Stimulated activated CD8-positive, alpha-beta memory T cell treated with anti-CD3 and anti-CD28 coated beads, Interleukin-2, amount 100 ng/mL, for 48 hours (primary cell): ENCODE measurements at places on chromosomes 6 and 20.
A peak's percentile ranks its signal among the peaks of the same experiment; 100 is the strongest.

DNA sequence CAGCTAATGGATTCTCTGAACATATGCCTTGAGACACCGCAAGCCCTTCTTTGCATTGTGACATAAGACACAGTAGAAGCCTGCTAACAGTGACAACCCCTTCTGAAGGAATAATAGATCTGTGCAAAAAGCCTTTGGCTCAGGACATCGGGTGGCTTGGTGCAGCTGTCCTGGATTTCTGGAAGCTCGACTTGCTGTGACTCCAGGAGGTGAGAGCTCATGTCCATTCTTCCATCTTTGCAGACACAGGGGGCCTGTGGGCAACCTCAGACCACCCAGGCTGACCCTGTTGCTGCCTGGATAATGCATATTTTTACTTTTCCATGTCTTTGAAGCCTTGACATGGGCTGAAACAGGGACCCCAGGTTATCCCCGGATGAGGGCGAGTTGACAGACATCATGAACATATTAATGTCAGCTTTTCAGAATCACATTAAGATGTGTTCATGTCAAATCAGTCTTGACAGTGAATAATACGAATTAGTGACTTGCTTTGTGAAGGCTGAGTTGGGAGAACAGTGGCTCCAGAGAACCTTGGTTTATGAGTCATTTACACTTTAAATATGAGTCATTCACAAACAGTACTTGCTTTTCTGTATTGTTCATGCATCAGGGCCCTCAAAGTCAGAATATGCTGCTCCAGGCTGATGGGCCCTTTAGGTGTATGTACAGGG is 66.8 kb upstream of the IYD start:
- no peak for DNase-seq

DNA sequence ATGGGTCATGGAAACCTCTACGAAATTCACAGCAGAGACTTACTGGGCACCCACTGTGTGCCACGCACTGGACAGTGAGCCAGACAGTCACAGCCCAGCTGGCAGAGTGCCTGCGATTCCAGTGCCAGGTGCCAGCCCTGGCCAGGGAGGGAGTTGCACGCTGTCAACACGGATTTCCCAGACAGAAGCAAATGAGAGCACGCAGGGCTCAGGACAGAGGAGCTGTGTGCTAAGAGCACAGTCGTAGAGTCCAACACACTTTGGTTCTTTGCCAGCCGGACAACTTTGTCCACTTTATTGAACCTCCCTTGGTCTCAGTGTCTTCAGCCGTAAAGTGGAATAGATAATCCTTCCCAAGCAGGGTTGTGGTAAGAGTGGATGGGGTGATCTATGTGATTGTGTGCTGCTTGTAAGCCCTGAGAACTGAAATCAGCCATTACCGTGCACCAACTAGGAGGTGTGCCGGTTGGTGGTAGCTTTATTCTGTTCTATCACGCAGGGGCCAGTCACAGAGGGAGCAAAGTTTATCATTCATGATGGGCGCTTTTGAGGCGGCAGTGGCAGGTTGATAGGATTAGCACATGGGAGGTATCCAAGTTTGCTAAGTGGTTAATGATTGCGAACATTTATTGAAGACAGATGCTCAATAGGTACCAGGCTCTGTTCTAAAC is 40.6 kb downstream of the SIRPA start:
- no peak for DNase-seq

DNA sequence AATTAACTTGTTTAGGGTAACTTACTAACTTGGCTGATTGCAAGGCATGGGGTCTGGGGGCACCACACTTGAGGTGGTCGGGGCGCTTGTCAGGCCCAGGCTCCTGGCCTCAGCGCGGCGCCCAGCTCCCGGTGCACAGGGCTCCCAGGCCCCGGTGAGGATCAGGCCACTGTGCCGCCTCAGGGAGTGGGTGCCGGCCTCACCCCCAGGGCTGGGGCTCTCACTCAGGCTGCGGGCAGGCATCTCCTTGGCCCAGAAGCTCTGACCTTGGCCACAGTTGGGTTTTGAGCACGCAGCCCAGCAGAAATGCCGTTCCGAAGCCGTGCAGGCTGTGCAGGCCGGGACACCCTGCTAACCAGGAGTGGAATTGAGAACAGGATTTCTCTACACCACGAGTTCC is 37.8 kb upstream of the BHLHE23 start:
- no peak for DNase-seq

GRCh38 chr20:34347571-34347970 is 15.5 kb upstream of the ITCH start:
- no peak for DNase-seq

DNA sequence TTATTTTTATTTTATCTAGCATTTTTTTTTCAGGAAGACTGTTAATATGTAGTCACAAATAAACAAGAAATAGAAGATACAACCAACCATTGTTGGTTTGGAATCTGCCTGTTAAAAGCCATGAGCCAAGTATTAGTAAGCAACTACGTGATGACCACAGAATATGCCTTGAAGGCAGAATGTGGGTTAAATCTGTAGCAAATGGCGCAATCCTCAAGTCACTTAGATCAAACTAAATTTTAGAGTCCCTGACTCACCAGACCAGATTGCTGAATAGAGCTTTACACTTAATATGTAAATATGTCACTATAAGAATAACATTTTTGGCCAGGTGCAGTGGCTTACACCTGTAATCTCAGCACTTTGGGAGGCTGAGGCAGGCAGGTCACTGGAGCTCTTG is 800.1 kb upstream of the CITED2 start:
- no peak for DNase-seq

GRCh38 chr6:5439749-5440148 is 178.4 kb downstream of the FARS2 start:
- DNase-seq, result no peak

DNA sequence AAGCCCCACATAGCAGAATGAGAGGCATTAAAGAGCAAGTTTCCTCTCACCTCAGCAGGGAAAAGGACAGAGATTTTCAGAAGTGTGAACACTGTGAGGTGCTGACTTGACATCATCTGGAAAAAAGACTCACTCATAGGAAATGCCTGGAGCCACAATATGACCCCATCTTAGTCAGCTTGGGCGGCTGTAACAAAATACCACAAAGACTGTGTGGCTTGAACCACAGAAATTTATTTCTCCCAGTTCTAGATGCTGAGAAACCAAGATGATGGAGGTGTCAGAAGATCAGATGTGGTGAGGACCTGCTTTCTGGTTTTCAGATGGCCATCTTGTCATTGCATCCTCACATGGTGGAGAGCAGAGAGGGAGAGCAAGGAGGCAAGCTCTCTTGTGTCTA is 253.1 kb downstream of the ADGB start:
- DNase-seq, result peak; percentile 16

DNA sequence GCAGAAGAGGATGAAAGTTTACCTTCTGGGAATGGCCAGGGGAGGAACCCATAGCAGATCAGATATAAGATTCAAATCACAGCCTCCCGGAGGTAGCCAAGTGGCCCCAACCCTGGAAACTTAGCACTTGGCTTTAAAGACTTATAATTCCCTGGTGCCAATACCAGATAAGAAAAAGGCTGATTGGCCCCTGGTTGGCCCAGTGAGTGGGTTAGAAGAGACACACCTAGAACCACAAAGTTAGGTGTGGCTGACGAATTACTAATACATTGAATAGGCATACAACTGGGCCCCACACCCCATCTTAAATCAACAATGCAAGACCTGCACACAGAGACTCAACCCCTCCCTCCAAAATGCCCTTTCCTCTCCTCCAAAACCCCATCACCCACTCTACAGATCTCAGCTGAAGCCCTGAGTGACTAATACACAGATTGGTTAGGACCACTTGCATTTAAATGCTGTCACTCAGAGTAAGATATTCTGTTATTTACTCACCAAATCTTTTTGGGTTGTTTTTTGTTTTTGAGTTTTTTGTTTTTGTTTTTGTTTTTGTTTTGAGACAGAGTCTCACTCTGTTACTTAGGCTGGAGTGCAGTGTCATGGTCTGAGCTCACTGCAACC is 315.4 kb upstream of the JARID2 start:
- DNase-seq, result no peak

- DNase-seq, result no peak
Observed at GRCh38 chr6:106079961-106080762, 6.0 kb upstream of the PRDM1 start.

DNA sequence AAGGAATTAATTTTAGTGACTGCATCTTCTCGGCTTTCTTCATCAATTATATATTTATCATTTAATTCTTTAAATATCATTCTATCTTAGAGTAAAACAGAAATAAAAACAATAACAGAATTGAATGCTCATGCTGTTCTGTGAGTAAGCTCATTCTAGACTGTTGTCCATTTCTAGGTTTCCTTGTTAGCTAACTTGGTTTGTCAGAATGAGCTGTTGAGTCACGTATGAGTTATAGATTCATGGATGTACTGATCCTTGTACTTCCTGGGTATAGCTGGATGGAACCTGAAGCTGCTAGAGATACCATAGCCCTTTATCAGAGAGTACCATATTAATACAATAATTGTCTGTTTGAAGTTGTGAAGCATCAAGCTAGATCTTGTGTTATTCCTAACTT is 515.3 kb downstream of the TENT5A start:
- DNase-seq, result no peak

DNA sequence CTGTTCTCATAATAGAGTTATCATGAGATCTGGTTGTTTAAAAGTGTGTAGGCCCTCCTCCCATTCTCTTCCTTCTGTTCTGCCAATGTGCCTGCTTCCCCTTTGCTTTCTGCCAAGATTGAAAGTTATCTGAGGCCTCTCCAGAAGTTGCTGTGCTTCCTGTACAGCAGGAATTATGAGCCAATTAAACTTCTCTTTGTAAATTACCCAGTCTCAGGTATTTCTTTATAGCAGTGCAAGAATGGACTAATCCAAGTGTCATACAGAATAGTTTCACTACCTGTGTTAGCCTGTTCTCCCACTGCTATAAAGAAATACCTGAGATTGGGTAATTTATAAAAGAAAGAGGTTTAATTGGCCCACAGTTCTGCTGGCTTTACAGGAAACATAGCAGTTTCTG is 100.0 kb downstream of the CD24 start:
- no peak for DNase-seq

DNA sequence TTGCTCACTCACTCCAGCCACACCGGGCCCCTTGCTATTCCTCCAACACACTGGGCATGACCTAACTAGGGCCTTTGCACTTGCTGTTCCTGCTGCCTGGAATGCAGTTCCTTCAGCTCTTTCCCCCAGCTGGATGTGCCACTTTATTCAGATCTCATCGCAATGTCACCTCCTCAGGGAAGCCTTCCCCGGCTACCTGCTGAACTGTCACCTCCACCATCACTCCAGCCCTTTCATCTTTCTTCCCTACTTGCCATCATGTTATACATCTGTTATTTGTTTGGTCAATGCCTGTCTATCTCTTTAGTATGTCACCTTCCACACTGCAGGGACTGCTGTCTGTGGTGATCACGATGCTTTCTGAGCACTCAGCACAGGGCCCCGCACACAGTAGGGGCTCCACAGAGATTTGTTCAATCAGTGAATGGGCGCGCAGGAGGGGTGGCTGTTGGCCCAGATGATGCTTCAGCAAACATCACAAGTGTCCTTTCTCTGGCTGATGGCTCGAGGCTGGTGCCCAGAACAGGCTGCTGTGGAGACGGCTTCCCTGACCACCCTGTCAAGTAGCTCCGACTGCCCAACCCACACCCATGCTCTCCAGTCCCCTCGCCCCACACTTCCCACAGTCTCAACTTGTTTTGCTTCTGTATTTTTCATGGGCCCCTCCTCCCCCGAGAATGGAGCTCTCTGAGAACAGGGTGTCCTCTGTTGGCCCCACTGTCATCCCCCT is 31.8 kb downstream of the CEBPB start:
- no peak for DNase-seq
